D341Med (cell line): ENCODE measurements at places on chromosomes 5 and 9.
A peak's percentile ranks its signal among the peaks of the same experiment; 100 is the strongest.

GRCh38 chr9:127184641-127185040 is 62.2 kb upstream of the ANGPTL2 start:
- DNase-seq: no peak

GRCh38 chr9:134390537-134390936 is 64.3 kb downstream of the RXRA start:
- DNase-seq: no peak

DNA sequence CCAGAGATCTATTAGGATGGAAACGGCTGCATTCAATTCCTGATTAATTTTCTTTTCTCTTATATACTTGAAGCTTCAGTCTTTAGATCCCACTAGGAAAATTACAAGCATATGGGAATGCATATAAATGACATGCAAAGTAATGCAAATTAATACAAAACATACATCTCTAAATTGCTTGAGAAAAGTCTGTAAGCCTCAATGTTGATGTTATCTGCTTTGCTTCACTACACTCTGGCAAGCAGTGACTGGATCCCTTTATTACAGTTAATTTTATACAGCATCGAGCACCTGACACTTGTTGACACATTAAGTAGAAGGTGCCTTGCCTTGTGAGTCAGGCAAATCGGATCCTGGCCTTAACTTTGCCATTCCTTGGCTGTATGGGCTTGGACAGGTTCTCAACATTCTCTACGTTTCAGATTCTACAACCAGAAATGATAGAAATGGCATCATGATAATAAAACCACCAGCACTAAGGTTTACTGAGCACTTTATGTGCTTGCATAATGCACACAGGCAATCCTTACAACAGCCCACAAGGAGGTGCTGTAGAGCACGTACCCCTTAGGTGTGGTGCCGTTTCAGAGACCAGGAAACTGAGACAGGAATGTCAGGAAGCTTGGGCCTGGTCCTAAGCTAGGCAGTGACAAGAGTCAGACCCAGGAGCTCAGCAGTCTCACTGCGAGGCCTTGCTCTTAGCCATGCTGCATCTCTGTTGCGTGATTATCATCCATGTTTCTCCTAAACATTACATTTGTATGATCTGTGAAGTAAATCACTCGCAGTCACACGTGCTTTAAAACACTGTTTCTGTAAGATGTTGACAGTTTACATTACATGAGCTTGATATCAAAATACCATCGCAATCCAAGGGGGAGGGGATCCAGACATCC is 2.7 kb downstream of the GCNT4 start:
- peak; percentile 62 for DNase-seq

GRCh38 chr9:135053133-135053532 is 34.3 kb upstream of the OLFM1 start:
- no peak for DNase-seq
